Activated naive CD8-positive, alpha-beta T cell treated with anti-CD3 and anti-CD28 coated beads, Interleukin-2, amount 50 U/mL, for 16 hours (primary cell): ENCODE measurements at places on chromosomes 3 and 15.
A peak's percentile ranks its signal among the peaks of the same experiment; 100 is the strongest.

- DNase-seq: no peak
Observed at GRCh38 chr3:147925272-147925671, 516.1 kb downstream of the ZIC1 start.

DNA sequence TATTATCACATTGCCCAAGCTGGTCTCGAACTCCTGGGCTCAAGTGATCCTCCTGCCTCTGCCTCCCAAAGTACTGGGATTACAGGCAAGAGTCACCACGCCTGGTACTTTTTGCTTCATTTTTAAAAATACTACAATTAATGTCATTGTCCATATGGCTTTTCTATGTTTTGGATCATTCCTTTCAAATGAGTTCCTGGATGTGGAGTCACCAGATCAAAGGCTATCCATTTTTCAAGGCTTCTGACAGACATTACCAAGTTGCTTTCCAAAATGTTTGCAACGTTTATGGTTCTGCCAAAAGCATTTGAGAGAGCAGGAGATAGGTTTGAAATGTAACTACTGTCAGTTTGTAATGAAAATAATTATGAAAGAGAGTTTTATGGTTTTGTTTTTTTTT, 34.2 kb upstream of the BCL2L10 start:
- DNase-seq: no peak

- DNase-seq: peak; percentile 3
Observed at GRCh38 chr15:77420610-77421369, at the start of gene HMG20A. Gene HMG20A, plus strand, starts transcription at chr15:77420888. Its CDS starts 37,520 bp downstream, at chr15:77458408.

DNA sequence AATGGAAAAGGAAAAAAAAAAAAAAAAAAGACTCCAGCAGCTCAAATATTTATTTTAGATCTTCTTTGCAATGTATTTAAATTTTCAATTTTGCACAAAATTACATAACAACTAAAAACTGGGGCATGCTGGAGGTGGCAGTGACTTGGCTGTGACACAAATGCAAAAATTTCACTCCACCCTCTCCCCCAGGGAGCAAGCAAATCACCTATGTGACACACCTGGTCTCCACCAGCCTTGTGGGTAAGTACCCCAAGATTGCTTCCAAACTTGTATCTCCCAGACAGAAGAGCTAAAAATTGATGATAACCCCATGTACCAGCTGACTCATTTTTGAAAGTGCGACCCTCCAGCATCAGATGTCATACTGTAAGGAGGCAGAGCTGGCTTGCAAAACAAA, 32.0 kb downstream of the UBE3A start:
- DNase-seq: no peak

- no peak for DNase-seq
Observed at GRCh38 chr15:86735247-86736040, 655.8 kb downstream of the AGBL1 start.

DNA sequence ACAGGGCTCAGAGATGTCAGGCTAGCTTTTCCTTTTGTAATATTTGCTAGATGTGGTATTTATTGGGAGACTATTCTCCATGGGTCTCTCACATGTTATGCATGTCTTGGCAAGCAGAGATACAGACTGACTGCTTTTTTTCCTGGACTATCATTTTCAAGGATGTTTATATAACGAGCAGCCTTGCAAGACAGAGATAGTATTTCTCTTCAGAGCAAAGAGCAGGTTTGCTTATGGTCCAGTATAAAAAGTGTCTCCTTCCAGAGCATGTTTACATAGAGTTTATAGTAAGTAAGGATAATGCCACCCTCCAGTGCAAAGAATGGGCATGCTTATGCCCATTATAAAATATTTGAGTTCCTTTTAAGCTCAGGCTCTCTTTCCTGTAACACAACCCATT, 24.6 kb downstream of the GTF2E1 start:
- no peak for DNase-seq

GRCh38 chr3:140493271-140493670, 184.6 kb upstream of the TRIM42 start:
- no peak for DNase-seq

- no peak for DNase-seq
Observed at GRCh38 chr3:47261301-47261700, 21.3 kb downstream of the KIF9 start.

DNA sequence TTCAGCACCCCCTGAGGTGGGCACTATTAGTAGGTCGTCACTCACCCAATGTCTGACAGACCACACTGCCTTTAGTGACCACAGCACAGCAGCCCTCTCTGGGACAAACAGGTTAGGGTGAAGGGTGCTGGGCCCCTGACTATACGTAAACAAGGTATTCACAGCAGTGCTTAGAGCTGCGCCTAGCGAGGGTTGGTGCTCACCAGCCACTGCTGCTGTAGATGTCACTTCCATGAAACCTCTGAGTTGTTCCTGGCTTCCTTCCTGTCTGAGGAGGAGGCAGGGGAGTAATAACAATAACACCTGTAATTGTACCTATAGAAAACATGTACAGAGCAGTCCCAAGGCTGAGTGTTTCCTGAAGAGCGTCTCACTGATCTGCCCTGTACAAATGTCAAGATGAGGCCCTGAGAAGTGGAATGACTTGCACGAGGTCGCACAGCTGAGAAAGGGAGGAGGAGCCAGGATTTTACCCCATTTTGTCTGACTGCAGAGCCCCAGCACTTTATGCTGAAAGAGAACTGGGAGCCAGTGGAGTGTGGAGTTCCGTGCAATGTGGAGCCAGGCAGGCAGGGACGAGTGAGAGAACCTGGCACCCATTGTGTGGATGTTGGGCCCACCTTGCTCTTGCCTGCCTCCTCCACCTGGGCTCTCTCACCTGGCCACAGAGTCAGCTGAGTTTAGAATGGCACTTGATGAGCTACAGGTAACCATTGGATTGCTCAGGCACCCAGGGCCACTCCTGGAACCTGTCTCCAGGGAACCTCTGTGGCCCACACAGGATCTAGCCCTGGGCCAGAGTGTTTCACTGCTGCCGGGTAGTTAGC, 93.8 kb downstream of the DNAJB8 start:
- no peak for DNase-seq

GRCh38 chr3:143266511-143266910, 146.9 kb downstream of the CHST2 start:
- DNase-seq: no peak

- no peak for DNase-seq
Observed at GRCh38 chr3:25040748-25041147, 387.3 kb upstream of the RARB start.

DNA sequence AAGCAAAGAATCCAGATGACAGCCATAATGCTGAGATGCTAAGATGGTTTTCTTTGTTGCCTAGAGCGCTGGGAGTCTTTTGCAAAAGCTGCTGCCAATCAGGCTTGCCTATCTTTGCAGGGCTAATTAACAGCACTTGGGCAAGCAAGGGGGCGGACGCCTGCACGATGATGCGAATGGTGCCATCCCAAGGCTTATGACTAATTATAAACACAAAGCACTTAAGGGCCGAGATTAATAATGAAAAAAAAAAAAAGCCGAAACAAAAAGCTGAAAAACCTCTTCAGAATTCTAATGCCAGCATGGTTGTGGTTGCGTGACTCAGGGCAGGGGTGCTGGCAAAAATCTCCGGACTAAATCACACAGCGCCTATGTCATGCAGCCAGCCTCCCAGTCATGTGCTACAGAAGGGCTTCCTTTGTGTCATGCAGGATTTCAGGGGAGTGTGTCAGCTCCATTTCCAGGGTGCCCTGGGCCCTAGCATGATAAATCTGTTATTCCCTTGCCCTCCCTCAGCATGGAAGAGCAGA, 185.0 kb upstream of the ANKRD28 start:
- no peak for DNase-seq

DNA sequence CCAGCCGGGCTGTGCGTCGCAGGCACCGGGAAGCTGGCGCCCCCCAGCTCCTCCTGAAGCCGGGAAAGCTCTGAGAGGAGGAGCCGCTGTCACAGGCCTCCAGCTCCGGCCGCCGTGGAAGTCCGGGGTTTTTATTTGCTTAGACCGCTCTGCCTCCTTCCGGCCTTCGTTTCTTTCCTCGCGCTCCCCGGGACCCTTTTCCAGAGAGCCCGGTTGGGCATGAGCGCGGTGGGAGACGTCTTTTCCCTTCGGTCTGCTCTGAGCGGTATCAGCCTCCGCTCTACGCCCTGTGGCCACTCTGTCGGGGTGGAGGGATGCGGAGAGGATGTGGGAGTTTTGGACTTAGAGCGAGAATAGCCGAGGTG, 559 bp downstream of the SENP5 start:
- no peak for DNase-seq

DNA sequence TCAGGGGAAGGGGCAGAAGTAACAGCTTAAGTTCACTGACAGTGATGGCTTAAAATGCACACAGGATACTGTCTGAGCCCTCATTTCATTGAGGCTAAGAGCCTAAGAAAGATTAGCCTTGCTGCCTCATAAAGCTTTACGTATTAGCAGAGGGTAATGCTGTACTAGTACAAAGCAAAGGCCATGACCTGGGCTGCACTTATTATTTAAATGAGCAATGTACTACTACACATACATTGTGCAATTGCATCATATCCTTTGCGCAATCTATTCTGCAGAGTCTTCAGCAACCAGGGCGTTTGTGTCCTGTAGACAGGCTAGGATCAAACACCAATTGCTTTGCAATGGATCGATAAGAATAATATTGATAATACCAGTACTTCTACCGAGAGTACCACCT, 221.8 kb downstream of the TPRG1 start:
- DNase-seq: no peak

GRCh38 chr3:49872801-49873281, 3.1 kb upstream of the CAMKV start:
- DNase-seq: no peak

- no peak for DNase-seq
Observed at GRCh38 chr15:38070778-38071177, 136.3 kb downstream of the TMCO5A start.

DNA sequence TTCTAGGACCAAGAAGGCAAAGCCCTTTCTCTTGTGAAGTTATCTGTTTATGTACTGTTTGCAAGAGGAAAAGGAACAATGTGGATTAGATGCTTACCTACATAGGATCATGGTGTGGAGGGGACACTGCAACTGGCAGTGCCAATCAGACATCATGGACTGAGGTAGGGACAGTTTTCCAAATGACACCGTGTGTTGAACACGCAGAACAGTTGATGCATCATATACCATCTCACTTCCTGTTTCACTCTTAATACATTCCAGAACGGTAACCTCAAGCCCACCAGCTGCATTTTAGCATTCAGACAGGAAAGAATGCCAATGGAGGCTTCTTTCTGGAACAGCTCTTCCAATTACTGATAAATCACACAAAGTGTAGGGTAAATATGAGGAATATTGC, 397.7 kb upstream of the LMCD1 start:
- DNase-seq: no peak

- no peak for DNase-seq
Observed at GRCh38 chr3:187318819-187319616, 27.5 kb upstream of the MASP1 start.

DNA sequence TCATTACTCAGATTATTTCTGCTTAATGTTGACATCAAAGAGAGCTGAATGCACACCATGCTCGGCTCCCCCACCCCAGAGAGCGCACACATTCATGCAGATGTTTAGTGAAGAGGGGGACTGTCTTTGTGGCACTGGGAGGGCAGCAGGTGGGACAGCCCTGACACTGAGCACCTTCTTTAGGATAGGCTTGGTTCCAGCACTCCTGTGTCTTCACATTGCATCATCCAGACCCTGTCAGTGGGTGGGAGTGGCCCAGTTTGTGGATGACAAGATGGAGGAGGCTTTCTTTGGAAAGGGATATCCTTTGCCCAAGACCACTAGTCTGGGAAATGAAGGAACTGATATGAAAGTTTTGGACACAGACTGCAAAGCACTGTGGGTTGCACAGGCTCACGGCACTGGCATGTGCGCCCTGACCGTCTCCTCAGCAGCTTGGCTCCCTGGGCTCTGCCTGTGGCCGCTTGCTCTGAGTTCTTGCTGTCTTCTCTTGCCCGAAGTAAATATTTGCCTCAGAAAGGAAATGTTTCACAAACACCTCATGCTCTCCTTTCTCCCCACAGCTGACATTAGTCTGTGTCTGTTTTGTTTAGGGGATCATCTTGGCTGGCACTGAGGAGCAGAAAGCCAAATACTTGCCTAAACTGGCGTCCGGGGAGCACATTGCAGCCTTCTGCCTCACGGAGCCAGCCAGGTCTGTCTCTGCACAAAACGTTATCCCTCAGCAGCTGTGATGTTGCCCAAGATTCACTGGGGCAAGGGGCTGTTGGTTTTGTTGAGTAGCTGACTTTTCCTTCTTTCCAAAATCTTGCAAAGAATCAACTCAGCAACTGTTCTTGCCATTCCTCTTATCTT, 16.6 kb downstream of the ACAD9 start:
- no peak for DNase-seq
